ENCODE measurements at places on chromosomes 7 and 10. TPM values are rescaled to one million over a fixed set of nuclear protein-coding genes. Genes with fewer than 3 reads are reported as not detected.

Gene DDIT4
- 200 TPM for total RNA-seq

Gene CCZ1B
- 70.4 TPM for total RNA-seq

Gene OR2A42
- not detected for total RNA-seq

Gene KCNIP2
- total RNA-seq = 3.0 TPM

Gene MMP21
- not detected for total RNA-seq

Gene ARL5B
- total RNA-seq = 11.5 TPM

Gene MNX1
- 0.93 TPM for total RNA-seq

Gene VSTM4
- total RNA-seq = 19.5 TPM

Gene FBH1
- total RNA-seq = 73.3 TPM

Data from upper lobe of right lung (tissue), 1 donor.